ENCODE measurements at places on chromosomes 6 and 20.

DNA sequence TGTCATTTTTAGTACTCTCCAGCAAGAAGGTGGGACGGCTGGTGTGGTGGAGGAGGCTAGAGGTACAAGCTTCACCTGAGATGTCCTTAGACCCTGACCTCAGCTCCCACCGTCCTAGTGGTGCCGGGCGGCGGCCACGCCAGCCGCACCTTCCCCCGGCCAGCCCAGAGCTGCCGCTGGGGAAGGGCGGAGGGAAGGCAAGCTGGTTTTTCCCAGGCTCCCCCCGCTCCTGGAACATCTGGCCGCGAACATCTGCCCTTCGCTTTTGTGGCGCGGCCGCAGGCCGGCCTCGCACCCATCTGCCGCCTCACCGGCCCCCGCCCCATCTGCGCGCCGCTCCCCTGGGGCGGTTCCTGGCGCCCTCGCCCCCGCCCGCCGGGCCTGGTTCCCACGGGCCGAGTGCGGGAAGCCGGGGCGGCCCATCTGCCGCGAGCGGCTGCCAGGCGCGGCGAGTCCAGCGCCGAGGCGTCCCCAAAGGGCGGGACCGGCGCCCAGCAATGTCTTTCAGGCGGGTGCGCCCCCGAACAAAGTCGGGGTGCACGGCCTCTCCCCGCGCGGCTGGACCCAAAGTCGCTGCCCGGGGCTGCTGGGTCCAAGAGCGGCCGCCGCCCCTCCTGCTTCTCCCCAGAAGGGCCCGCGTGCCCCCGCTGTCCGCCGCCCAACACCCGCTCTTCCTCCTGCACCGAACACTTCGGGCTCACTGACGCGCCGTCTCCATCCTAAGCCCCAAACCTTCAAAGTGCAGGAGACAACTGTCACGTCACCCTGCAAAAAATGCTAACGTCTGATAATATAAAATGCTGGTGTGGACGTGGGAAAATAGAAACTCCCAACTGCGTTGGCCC is 17.3 kb upstream of the ID1 start:
- no peak for DNase-seq

DNA sequence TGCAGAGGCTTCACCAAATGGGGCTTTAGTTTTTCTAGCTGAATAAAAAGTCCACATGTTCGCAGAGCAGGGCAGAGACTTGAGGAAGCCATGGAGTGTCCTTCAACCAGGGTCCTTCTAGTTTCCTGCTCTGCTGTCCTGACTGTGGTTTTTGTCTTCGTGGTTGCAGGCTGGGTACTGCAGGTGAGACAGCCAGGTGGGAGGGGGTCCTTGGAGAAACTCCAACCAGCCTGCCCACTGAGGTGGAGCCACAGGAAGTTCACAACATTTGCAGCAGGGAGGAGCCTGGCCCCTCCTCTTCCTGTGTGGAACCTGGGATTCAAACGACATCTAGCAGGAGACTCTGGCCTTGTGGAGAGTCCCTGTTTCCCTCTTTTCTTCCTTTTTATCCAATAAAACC is 68.8 kb upstream of the MYLIP start:
- no peak for DNase-seq

GRCh38 chr6:30676660-30677285 is 4.0 kb upstream of the DHX16 start:
- no peak for DNase-seq

GRCh38 chr20:48460681-48461080 is 367.1 kb downstream of the PREX1 start:
- no peak for DNase-seq

DNA sequence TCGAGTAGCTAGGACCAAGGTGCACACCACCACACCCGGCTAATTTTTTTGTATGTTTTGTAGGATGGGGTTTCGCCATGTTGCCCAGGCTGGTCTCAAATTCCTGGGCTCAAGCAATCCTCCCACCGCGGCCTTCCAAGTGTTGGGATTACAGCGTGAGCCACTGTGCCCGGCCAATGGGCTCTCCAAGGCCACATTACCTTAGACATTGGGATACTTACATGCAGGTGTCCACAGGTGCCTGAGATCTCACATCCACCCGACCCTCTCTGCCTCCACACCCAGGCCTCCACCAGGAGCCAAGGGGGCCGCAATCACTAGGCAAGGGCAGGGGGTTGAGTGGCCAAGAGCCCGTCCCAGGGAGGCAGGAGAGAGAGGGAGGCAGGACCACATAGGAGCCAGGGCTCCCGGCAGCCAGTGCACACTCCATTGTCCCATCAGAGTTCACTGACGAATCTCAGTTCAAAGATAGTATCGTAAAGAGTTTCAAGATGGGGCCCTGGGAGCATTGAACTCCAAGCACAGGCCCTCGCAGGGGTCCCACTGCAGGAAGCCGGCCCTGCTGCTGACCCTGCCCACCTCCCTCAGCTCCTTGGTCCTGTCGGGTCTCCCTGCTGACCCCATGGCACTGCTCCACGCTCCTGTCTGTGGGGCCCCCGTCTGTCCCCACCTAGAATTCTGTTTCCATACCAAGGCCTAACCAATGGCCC is 55.3 kb downstream of the SSR1 start:
- DNase-seq = no peak

DNA sequence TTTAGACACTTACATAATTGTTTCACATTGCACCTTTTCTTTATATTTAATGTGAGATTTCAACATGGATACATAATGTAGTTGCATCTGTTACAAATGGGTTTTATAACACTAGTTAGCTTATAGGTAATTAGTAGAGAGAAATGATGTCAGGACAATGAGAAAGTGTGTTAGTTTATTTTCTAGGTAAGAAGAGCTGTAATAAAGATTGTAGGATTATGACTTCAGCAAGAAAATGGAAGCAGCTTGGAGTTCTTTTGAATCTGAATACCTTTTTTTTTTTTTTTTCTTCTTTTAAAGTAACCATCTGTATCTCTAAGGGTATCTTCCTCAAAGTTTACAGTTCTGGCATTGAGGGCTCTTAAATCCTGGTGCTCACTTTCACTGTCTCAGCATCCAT is 35.3 kb downstream of the CD2AP start:
- no peak for DNase-seq

- DNase-seq = no peak
Measured at GRCh38 chr6:14877758-14878157, 368.1 kb upstream of the JARID2 start.

GRCh38 chr20:2213401-2213800 is 82.4 kb upstream of the TGM3 start:
- DNase-seq = no peak

GRCh38 chr20:61765871-61766654 is 299.6 kb downstream of the TAF4 start:
- no peak for DNase-seq

- DNase-seq = no peak
Measured at GRCh38 chr6:24807584-24807983, 8.9 kb upstream of the ARMH2 start.

GRCh38 chr6:168886964-168887363 is 366.7 kb downstream of the THBS2 start:
- no peak for DNase-seq

DNA sequence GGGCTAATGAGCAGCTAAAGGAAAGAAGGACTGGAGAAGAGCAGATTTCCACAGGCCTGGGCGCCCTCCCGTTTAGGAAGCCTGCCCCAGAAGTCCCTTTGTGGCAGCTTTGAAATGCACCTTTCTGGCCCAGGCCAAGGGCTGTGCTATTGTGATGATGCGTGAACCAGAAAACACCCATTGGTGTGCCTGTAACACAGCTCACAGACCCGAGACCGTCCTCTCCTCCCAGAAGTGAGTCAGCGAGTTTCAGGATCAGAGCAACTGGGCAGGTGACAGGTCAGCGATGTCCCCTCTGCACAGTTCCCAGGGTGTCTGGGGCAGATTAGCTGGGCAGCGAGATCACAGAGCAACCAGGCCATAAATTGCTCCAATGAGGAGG is 71.9 kb upstream of the SULF2 start:
- no peak for DNase-seq

DNA sequence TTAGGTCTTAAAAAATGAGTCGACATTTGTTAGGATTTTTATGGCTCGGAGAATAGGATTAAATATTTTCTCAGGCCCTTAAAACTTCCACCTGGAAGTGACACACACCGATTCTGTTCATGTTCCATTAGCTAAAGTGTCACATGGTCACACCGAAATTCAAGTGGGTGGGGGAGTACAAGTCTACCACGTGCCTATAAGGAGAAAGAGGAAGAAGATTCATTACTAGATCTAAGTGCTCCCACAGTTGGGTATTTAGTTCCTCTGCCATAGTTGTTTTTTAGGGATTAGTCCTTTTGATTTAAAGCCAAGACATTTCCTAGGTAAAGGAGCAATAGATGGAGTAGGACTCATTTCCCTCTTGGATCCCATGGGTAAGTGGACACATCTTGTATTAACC is 4.9 kb upstream of the TOX2 start:
- DNase-seq = no peak

- no peak for DNase-seq
Measured at GRCh38 chr6:26439151-26440125, 866 bp upstream of the BTN3A3 start.

- DNase-seq = no peak
Measured at GRCh38 chr20:55935448-55936208, 69.7 kb downstream of the CBLN4 start.

DNA sequence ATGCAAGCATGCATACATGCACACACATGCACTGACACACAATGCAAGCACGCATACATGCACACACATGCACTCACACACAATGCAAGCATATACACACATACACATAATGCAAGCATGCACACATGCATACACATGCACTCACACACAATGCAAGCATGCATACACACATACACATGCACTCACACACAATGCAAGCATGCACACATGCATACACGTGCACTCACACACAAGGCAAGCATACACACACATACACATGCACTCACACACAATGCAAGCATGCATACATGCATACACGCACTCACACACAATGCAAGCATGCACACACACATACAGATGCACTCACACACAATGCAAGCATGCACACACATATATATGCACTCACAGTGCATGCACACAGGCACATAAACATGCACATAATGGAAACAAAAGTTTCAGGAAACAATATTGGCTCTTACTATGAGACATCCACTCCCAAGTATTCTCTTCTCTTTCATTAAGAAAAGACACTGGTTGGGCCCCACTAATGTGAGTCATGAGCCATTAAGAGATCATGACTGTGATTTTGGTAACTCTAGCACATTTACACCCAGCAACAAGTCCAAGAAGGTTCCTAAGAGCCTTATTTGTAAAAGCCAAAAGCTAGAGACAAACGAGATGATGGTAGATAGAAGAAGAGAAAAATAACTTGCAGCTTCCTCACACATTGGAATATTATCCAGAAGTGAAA is 22.2 kb downstream of the APCDD1L start:
- no peak for DNase-seq

DNA sequence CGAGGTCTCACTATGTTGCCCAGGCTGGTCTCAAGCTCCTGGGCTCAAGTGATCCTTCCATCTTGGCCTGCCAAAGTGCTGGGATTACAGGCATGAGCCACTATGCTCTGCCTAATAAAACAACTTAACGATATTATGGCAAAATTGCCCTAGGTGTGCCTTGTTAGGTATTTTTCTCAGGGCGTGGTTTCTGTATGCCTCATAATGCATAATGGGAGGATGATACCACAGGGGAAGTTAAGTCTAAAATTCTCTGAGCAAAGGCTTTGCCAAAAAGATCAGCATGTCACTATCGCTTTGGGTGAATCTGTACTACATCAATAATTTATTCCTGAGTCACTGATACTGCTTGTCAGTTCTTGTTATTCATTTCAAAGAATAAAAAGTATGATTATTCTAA is 15.9 kb upstream of the LOC128125822 start:
- DNase-seq = no peak

GRCh38 chr6:22053391-22053997 is 243.3 kb downstream of the PRL start:
- no peak for DNase-seq

- DNase-seq = no peak
Measured at GRCh38 chr6:127188744-127189143, 70.3 kb downstream of the RSPO3 start.

GRCh38 chr20:53926428-53927028 is 143.9 kb downstream of the BCAS1 start:
- no peak for DNase-seq

- DNase-seq = no peak
Measured at GRCh38 chr20:51379601-51380341, 162.7 kb downstream of the NFATC2 start.

- no peak for DNase-seq
Measured at GRCh38 chr20:59778615-59779200, 154.7 kb downstream of the SYCP2 start.

DNA sequence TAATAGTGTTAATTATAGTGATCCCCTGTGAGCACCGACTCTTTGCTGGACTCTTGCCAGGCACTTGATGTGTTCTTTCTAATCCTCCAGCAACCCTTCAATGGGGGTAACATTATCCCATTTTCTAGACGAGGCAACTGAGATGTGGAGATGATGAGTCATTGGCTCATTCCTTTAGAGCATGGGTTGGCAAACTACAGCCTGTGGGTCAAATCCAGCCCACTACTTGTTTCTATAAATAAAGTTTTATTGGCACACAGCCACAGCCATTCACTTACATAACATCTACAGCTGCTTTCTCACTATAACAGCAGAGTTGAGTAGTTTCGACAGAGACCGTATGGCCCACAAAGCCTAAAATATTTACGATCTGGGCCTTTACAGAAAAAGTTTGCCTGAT is 249.5 kb upstream of the KCNG1 start:
- DNase-seq = no peak

DNA sequence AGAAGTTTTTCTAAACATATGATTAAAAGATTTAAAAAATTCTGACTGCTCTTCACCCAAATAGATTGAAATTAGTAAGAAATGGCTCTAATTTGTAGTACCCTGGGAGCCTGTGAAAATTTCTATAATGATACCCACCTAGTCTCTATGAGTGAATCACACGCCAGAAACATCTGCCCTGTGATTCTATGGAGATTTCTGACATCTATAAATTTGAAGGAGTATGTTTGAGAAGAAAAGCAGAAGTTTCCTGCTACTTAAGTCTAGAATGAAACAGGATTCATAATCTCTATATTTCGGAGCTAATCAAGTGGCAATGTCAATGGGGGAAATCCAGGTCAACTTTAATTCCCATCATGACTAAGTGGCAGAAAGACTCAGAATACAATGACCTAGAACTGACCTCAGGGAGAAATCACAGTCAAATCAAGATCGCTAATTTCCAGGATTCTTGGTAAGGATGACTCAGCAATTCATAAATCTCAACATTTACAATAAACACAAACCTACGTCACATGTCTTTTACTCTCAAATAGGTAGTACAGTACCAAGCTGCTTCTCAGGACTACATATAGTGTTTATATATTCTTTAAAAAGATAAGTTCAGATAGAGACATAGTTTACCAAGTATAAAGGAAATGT is 186.2 kb upstream of the TNFAIP3 start:
- DNase-seq = no peak

Measured in pancreas (tissue), 10 donors.